ENCODE measurements at places on chromosomes 6 and 20.

GRCh38 chr6:35086636-35087360 is 54.3 kb downstream of the TCP11 start:
- DNase-seq = no peak

- no peak for DNase-seq
Measured at GRCh38 chr6:145829102-145829501, 14.5 kb upstream of the FBXO30 start.

DNA sequence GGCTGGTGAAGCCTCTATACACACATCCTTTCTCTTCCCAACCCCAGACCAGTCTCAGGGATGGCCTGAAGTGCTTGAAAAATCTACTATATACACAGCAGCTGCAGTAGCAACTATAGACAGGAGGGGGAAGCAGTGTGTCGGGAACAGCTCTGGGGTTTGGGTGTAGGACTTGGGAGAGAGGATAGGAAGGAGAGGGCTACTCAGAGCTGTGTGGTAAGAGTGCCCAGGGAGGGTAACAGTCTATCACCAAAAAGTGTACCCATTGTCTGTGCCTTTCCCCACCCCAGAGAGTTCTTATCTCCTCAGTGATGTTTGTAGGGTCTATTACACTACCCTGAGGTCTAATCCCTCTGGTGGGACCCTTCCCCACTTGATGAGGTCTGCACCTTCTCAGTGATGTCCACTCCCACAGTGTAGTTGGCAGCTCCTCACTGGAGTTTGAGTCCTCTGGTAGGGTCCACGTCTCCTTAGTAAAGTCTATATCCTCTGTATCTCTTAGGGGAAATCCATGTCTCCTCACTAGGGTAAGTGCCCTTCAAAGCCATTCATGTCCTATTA is 1.5 kb upstream of the GGT7 start:
- DNase-seq = peak; percentile 90

GRCh38 chr6:38354905-38355304 is 284.8 kb downstream of the BTBD9 start:
- DNase-seq = no peak

DNA sequence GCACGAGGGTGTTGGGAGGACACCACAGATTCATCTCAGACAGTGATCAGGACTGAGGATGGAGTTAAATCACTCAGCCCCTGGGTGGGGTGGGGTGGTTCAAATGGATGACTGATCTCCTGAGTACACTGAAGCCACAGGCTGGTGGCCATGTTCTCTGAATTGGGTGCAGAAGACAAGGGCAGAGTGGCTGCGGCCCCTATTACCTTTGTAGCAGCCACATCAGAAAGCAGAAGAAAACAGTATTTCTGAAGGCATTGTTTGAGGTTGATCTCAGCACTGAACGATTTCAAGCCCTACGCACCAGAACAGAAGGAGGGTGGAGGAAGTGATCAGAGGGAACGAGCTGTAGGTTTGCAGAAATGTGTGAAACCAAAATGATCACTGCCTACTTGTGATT is 71.6 kb downstream of the SH3BGRL2 start:
- DNase-seq = no peak

DNA sequence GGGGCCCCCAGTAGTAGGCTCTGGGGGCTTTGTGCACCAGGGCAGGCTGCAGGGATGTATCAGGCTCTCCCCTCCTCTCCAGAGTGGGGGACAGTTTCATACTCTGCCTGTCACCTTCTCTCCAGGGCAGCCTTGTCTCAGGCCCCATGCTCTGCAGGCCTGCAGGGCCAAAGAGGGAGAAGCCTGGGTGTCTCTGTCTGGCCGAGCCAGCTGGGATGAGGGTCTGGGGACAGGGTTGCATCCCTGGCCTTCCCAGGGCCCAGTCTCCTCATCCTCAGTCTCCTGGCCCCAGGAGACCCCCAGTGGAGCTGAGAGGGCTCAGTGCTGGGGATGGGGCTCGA is 14.8 kb upstream of the IP6K3 start:
- DNase-seq = no peak

DNA sequence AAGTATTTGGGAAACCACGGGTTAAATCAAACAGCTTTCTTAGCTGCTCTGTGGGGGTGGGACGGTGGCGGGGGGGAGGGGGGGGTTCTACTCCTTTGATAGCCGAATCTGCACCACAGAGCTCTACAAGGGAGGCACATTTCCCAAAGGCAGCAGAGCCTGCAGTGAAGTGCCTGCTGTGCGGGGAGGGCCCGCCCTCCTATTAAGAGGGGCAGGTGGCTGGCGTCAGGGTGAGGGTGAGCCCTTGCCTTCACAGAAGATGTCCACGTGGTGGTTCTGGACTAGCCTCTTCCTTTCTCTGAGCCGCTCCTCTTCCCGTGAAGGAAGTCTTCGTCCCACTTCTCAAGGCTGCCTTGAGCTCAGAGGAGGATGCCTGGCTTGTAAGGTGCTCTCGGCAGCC is 174.9 kb upstream of the THBS2 start:
- peak; percentile 43 for DNase-seq

GRCh38 chr20:48785801-48786200 is 42.0 kb downstream of the PREX1 start:
- no peak for DNase-seq

GRCh38 chr6:107563694-107564588 is 74.0 kb downstream of the SOBP start:
- DNase-seq = peak; percentile 90

DNA sequence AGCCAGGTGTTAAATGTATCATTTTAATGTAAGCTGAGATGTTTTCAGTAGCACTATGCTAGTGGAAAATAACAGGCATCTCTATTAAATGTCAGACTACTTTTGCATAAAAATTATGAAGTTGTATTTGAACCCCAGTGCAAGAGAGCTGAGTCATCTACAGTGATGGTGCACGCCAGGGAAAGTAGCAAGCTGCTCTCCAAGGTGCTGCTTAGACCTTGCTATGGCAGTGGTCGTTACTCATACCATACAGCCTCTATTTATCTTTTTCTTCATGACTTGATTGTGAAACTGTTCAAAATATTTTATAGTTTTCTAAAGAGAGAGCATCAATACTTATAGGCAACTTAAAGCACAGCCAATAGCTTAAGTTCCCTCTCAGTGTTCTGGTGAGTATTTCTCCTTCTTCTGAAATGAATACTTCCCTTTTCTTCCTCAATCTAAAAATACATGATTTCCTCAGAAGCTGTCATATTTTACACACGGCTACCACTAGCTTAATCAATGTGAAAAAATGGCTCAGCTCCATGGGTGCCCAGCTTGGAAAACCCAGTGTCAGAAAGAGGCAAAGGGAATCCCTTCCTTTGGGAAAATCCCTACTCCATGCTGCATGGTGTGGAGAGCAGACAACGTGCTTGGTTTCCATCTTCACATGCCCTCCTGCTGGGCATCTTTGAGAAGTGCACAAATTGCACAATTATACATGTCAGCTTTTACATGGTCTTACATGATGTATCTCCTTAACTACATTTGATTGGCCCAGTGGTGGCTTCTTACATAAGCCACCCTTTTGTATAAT is 105.6 kb downstream of the ELOVL4 start:
- no peak for DNase-seq

GRCh38 chr20:53263554-53264438 is 291.6 kb downstream of the TSHZ2 start:
- no peak for DNase-seq

- DNase-seq = peak; percentile 11
Measured at GRCh38 chr20:21505810-21506530, 7.9 kb downstream of the NKX2-2 start.

DNA sequence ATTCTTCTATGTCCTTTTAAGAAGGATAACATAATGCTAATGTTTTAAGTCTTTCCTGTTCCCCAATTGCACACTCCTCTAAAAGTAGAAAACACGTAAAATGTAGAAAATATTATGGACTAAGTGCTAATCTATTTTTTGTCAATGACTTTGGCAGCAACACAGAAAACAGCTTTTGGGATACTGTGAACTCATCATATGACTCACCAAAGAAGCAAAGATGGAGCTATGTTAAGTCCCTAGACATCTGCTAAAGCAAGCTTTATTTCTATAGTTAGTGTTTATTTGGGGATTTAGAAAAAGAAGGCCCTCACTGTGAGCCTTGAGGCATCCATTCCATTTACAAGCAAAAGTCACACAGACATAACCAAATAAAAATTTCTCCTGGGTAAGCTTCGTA is 23.0 kb downstream of the OPN5 start:
- DNase-seq = peak; percentile 91

- no peak for DNase-seq
Measured at GRCh38 chr6:10449751-10450150, 34.9 kb upstream of the TFAP2A start.

- no peak for DNase-seq
Measured at GRCh38 chr6:131366223-131366622, 206.8 kb upstream of the ARG1 start.

DNA sequence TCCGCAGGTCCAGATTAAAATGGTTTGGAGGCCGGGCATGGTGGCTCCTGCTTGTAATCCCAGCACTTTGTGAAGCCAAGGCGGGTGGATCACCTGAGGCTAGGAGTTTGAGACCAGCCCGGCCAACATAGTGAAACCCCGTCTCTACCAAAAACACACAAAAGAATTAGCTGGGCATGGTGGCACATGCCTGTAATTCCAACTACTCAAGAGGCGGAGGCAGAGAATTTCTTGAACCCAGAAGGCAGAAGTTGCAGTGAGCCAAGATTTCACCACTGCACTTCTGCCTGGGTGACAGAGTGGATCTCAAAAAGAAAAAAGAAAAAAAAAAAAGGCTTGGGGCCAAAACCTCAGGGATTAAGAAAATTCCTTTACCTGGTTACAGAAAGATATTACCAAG is 30.5 kb downstream of the C6orf15 start:
- no peak for DNase-seq

DNA sequence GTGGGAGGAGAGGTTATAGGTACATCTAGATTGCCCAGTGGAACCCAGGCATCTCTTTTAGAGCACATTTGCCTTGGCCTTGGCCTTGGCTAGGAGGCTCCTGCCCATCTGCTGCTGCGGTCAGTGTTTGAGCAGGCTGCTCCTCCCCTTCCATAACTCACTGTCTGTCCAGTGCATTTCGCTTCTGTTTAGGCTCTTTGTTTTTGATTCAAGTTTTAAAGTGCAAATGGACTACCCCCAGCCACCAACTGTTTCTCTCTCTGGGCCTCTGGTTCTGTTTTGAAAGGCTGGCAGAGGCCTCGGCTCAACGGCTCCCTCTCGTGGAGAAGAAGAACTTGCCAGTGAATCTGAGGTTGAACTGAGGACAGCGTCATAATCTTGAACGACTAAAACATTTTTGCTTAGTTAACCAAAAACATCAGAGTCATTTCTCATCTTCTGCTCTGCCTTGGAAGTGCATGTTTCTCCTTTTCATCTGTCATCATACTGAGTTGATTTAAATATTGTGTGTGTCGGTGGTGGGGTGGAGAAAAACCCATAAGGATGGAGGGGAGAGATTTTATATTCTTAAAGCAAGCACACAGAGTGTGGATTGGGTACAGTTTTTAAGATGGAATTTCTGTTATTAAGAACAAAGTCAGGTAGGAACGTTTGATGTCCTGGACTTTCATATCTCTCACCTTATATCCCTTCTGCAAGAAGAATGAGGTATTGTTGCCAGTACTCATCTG is 171.4 kb downstream of the DTNBP1 start:
- DNase-seq = peak; percentile 78

- no peak for DNase-seq
Measured at GRCh38 chr20:60224914-60225313, 266.7 kb downstream of the CDH26 start.

DNA sequence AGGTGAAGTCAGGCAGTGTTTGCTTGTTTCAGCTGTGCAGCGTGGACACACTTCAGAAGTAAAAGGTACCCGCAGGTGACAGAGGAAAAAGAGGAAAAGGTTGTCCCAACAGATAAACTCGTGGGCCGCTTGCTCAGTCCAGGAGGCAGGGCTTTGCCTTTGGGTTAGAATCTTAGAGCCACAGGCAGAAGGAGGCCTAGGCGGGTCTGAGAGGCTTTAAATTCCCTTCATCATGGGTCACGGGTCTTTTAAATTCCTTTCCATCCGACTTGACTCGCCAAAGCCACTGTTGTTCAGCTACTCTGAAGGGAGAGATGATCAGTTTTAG is 48.2 kb downstream of the AGPAT4 start:
- peak; percentile 27 for DNase-seq

DNA sequence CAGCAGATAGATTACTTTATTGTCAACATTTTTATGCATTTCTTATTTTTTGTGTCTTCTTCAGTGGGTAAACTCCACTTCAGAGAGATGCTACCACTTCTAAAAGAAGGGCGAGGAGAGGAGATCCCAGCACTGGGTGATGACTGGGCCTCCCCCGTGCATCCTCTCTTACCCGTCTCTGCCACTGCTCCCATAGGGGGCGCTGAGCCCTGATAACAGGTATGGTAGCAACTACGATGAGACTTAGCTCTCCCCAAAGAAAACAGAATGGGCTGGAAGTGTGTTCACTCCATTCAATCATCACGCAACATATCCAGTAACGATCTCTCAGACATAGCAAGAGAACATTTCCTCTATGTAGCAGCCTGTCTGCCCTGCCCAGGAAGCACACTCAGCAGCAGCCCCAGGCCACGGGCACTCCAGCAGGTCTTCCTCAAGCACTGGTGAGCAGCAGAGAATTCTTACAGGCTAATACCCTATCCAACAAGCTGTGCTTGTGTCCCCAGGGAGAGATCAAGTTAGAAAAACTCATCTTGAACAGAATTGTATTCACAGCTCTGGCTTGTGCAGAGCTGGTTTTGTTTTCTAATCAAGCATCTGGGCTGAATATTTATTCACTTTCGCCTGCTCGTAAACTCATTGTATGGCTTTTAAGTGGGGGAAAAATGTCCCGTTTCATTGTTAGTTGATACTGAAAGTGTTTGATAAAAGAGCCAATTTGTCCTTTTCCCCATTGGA is 533.1 kb upstream of the CDH4 start:
- no peak for DNase-seq

- DNase-seq = peak; percentile 11
Measured at GRCh38 chr6:118171852-118172251, 264.8 kb downstream of the SLC35F1 start.

DNA sequence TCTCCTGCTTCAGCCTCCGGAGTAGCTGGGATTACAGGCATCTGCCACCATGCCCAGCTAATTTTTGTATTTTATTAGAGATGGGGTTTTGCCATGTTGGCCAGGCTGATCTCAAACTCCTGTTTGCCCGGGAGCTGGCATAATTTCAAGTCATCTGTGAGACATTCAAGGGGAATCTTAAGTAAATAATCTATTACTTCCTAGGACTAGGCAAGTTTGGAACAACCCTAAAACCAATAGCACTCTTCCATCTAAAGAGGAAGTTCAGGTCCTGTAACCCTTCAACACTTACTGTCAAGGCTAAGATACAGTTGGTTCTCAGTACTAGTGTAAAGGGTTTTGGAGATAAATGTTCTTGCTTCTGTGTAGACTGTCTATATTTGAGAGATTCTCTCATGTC is 267.8 kb upstream of the IRAK1BP1 start:
- DNase-seq = no peak

GRCh38 chr20:17620371-17621228 is 50.7 kb downstream of the DSTN start:
- no peak for DNase-seq

DNA sequence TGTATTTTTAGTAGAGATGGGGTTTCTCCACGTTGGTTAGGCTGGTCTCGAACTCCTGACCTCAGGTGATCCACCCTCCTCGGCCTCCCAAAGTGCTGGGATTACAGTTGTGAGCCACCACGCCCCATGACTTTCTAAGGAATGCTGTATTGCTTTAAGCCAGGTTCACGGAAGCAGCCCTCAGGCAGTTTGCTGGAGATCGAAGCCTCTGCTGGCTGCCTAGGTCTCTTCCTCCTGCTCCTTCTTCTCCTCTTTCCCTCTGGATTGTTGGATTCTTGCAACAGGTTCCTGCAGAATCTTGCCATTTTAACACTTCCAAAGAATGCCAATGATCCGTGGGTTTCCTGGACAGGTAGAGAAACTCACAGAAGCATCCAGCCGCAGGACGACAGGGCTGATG is 29.3 kb upstream of the B4GALT5 start:
- no peak for DNase-seq

- DNase-seq = no peak
Measured at GRCh38 chr20:54366669-54367344, 108.6 kb upstream of the DOK5 start.
